ENCODE measurements at places on chromosomes 4 and X.

DNA sequence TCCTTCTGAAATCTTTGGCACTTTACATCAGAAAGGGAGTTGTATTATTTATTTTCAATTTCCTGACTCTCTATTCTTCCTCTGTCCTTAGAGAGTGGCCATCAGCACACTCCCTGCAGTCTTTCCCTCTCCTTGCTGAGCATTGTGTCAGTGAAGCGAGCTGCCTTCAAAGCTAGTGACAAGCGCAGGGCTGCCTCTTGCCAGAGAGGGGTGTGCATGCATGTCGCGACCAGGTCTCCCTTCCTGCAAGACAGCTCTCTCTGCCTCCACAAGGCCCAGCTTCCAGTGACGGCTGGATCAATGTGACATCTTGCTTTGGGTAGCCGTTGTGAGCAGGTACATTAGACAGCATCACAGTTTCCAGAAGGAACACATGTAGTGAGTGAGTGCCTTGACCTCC, 810.9 kb upstream of the TENM3 start:
- DNase-seq, result no peak

GRCh38 chr4:145545538-145546174, 64.0 kb downstream of the SMAD1 start:
- no peak for DNase-seq

GRCh38 chrX:119784747-119785446, 6.5 kb downstream of the RPL39 start:
- peak; percentile 31 for DNase-seq

- no peak for DNase-seq
These were observed 40.2 kb upstream of the HGFAC start for GRCh38 chr4:3401436-3402171.

DNA sequence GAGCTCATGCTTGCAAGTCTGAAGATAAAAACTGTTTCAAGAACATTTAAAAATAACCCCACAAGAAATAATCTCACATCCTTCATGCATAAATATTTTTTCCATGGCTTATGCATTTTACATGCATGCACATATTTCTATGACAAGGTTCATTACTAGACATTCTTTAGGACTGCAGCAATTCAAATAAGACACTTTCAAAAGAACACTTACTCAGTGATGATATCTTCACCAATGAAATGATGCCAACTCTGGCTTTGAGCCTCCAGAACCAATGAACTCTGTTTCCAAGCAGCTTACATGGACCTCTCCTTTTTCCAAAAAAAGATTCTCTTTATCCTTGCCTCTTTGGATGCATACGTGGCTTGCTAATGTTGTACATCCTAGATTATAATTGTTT, 279.9 kb downstream of the ADAM29 start:
- DNase-seq, result no peak

All from effector CD4-positive, alpha-beta T cell (primary cell).